NCI-H1930 (cell line): ENCODE measurements at places on chromosomes 3 and 15.

DNA sequence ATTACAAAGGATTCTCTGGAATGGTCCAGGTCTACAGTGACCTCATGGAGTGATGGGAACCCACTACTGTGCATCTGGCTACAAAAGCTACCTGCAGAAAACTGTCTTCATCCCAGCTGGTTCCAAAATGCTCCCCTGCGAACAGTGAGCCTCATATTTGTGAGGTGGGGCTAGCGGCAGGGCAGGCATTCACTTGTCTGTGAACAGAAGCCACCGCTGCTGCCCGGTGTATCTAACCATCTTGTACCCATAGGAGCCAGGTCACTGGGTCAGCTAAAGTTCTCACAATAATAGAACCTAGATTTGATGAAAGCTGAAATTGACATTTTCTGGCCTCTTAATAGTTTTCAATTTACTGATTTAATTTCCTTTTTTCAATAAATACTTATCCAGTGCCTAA is 150.7 kb downstream of the KLF13 start:
- no peak for DNase-seq

- DNase-seq = peak; percentile 54
Observed at GRCh38 chr15:57527382-57528091, 64.2 kb upstream of the MYZAP start.

DNA sequence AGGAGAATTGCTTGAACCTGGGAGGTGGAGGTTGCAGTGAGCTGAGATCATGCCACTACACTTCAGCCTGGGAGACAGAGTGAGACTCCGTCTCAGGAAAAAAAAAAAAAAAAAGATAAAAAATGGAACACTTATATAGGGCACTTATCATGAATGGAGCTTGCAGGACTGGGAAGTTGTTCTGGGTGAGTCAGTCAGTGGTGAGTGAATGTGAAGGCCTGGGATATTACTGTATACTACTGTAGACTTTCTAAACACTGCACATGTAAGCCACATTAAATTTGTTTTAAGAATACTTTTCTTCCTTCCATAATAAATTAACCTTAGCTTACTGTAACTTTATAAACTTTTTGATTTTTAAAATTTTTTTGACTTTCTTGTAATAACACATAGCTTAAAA is 59.8 kb downstream of the SFMBT1 start:
- no peak for DNase-seq

GRCh38 chr3:112002096-112002971 is 3.6 kb downstream of the TAGLN3 start:
- no peak for DNase-seq

GRCh38 chr3:14452740-14453710 is 50.6 kb downstream of the SLC6A6 start:
- peak; percentile 46 for DNase-seq

DNA sequence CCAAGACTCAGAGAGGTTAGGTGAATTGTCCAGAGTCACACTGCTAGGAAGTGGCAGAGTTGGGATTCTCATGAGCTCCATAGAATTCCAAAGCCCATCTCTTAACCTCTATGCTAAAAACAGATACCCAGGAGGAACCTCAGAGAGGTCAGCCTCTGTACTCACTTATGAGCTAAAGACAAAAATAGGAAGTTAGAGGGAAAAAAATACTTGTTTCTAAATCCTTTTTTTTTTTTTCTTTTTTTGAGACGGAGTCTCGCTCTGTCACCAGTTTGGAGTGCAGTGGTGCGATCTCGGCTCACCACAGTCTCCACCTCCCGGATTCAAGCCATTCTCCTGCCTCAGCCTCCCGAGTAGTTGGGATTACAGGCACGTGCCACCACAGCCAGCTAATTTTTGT is 31.4 kb downstream of the FSD2 start:
- no peak for DNase-seq

GRCh38 chr15:86935841-86936240 is 856.2 kb downstream of the AGBL1 start:
- DNase-seq = no peak

DNA sequence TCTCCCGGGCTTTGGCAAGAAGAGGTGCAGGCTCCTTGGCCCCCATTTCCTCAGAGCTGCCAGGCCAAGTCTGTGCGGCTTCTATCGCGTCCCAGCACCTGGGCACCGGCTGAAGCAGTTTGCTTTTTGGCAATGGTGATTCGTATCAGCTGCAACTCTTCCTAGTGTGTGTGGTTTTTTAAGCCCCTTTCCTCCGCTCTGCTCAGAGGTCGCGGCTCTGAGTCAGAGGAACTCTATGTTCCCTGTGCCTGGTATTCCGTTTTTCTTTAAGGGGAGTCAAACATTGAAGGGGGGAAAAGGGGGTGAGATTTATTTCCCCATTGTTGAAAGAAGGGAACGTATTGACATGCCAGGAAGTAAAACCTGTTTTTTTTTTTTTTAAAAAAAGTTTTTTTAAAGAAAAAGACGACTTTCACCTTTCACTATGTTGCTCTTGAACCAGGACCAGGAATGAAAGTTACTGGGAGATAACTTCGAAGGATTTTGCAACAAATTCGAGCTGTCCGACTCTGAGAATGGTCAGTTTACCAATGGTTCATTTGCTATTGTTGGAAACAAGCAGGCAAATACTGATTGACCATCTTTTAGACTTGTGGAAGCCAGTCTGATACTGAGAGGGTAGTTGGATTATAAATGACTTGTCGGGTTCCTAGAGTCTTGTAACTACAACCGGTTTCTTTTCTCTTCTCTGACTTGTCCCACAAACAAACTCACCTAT is 1.1 kb downstream of the ARMC8 start:
- no peak for DNase-seq

DNA sequence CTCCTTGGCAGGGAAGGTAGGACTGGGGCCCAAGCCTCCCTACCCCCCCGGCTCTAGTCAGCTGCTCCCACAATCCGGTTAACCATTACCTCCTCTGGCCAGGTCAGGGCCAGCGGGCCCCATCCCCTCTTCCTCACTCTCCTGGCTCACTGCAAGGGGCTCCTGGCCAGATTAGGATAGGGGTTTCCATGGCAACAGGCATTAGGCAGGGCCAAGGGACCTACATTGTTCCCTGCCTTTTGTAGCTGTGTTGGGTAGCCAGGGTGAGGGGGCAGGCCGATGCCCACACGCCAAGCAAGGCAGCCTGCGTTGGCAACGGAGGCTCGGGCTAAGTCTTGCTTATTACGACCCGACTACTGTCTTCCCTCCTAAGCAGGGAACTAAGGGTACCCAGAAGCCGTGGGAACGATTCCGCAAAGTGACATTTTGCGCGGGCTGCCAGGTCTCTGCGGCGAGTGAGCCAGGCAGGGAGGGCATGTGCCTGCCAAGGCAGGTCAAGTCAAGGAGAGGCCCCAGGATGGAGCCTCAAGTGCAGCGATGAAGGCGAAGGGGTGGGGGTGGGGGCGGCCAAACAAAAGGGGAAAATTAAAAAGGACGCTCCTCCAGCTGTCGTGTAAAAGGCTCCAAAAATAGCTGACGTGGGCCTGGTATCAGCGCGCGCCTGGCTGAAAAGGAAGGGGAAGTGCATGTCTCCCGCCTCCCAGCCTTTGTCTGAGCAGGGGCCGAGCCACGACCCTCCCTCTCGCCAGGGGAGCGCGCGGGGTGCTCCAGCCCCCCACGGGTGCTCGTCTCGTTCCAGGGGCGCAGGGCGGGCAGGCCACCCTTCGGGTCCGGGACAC is 919 bp downstream of the IDH2 start:
- no peak for DNase-seq

DNA sequence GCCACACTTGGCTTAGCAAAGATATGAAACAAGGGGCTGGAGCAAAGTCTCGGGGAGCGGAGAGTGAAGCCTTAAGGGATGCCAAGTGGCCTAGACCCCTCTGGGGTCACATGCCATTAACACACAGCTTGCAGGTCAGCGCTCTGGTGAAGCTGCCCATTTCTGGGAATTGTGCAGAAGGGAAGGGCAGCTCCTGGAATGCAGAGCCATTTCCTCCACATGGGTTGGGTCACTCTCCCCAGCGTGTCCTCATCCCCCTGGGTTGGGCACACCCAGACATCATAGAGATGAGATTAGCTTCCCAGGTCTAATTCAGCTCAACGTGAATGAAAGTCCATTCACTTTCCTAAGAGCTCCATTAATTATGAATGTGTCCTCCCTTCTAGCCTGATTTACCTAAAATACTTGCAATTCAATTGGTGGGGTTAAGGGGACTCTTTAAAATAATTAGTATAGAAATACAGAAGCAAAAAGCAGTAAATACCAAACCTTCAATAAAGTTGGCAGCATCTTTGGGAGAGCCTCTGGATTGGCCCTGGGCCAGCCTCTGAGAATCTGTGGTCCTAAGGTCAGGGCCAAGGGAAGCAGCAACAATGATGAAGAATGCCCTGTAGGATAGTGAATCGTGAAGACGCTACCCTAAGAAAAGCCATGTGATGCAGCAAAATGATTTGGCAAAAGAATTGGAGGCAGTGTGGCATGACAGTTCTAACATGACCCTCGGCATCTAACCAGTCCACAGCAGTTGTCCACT is 17.8 kb downstream of the MRAS start:
- no peak for DNase-seq

- no peak for DNase-seq
Observed at GRCh38 chr3:153614563-153614962, 452.5 kb downstream of the RAP2B start.

DNA sequence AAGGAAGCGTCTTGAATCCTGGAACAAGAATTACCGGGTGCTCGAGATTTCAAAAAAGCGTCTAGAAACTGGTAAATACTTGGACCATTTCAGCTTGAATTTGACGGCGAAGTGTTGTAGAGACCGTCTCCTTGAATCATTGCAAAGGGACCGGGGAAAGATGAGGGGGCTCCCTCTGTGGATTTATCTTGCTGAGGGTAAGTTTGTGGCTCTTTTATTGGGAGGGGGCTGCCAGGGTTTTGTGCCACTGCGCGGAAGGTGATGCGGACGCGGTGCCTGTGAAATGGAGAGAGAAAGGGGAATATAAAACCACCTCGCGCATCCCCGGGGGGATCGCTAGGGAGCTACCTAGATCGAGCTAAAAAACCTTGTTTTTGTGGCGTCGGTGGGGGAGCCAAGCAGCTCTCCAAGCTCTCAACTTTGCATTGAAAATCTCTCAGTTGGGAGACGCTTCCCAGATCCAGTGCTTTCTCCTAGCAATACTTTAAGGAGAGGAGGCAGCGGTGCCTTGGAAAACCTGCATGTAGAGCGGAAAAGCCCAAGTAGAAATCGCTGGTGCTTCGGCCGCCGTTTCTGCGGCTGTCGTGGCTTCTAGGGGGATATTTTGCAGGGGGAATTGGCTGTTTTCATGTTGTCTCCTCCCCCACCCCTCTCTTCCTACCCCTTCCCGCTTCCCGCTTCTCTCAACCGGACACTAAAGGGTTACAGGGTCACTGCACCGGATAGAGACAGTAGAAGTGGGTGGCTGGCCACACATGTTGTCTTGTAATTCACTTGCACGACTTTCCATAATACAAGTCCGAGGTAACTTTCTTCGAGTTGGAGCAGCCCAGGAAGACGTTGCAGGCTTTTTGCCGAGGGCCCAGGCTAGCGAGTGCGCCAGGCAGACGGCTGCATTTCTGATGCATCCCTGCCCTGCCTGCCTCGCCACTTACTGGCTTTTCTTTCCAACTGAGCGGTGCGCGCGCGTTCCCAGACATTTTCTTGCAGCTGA is 187.6 kb downstream of the NLGN1 start:
- DNase-seq = no peak
